ENCODE measurements at places on chromosomes 7 and 10.

- DNase-seq = no peak
Measured at GRCh38 chr7:108020585-108020984, 17.6 kb upstream of the LAMB1 start.

GRCh38 chr10:69516316-69516715 is 56.9 kb downstream of the NEUROG3 start:
- peak; percentile 85 for DNase-seq

DNA sequence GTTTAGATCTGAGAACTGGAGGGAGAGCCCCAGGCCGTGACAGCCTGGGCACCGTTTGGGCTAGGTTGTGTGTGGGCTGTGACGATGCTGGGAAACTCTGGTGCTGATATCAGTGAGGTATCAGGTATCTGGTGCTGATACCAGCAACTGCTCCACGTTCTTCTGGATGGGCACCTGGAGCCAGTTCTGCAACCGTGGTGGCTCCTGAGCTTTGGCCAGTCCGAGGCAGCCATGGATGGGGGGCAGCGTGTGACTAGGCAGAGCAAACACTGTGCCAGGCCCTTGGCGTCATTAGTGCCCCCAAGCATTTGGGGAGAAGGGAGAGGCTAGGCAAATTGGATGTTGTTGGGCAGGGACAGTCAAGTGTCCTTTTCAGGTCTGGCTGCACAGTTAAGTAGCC is 57.9 kb downstream of the ZNF467 start:
- DNase-seq = no peak

DNA sequence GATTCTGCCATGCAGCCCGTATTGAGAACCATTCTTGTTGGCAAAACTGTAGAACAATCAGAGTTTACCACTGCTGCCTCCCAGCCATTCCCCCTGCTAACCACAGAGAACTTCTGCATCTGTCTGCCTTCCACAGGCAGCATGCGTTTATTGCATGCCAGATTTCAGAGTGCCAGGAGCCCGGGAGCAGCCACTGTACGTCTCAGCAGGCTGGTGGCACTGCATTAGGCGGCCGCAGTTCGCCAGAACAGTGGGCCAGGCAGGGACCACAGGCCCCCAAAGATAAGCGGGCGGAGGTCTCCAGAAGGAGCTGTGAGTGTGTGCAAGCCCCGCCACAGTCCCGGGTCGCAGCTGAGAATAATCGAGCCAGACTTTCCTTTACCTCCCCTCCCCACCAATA is 31.8 kb downstream of the ZNF467 start:
- peak; percentile 3 for DNase-seq

DNA sequence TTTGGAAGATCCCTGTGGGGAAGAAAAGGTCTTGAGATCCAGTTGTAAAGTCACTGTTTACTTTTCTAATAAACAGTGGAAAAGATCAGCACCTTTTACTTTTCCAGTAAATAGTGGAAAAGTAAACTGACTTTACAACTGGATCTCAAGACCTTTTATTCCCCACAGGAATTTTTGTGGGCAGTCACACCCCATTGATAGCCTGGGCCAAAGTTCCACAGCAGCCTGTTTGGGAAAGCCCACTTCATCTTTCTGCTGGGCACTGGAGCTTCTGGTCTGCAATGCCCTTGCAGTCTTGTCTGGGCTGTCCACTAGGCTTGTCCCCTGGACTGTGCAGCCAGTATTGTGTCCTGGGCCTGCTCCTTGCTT is 50.2 kb downstream of the ADCY1 start:
- peak; percentile 13 for DNase-seq

DNA sequence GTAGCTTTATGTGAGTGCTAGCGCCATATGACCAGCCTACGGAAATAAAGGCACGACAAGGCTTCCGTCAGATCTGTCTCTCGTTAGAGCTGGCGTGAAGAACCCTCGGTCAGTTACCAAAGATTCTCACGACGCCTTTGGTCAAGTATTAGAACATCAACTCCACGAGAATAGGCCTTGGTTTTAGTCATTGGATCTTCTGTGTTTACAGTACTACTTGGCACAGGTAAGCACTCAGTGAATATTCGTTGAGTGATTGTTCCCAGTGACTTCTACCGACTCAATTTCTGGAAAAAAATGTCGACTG is 316 bp downstream of the RBM48 start:
- no peak for DNase-seq

DNA sequence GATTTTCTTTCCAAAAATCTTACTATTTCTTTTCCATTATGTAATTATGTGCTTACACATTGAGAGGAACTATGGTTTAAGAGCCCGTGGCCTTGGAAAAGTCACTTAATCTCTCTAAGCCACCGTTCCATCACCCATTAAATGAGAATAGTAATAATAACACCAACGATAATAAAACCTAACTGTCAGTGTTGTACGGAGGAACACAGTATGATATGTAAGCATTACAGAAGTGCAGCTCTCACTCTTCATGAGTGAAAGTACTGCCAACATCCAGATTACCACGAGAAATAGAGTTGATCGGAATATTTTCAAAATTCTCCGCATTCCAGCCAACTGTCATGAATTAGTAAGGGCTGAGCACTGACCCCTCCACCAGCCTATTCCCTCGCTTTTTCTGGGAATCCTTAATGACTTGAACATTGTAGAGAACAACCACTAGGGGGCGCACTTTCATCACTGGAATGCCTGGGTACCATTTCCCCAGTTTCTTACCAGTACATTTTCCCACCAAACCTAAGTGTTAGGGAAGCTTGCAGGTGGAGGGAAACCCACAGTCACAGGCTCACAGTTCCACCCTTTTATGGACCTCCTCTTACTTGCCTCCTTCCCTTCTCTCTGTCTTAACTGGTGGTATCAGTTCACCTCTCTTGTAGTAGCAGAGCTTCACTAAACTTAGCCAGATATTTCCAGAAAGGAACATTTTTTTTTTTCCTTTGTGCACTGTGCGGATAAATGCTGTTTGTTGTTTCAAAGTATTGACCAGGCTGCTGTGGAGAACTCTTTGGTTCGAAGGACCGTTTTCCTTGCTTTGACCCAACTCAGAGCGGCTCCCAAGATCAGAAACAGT is 27.8 kb downstream of the NKX2-3 start:
- DNase-seq = peak; percentile 76

DNA sequence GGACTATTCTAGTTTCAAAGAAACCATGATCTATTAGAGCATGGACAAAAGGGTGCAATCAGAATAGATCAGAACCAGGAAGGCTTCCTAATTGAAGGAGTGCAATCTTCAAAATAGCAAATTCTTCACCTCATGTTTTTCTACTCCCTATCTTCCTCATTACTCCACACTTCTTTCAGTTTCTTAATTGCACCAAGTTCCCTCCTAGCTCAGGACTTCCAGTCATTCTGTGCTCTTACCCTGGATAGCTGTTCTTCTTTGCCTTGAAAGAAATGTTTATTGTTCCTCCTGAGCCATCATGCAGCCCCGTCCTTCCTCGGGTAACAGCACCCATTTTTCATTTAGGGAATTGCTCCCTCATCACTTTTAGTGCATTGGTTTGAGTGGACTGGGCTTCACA is 23.1 kb downstream of the TRPV5 start:
- DNase-seq = no peak

- no peak for DNase-seq
Measured at GRCh38 chr10:130790339-130790738, 521.2 kb downstream of the TCERG1L start.

- DNase-seq = no peak
Measured at GRCh38 chr7:153590571-153590970, 461.6 kb upstream of the DPP6 start.

DNA sequence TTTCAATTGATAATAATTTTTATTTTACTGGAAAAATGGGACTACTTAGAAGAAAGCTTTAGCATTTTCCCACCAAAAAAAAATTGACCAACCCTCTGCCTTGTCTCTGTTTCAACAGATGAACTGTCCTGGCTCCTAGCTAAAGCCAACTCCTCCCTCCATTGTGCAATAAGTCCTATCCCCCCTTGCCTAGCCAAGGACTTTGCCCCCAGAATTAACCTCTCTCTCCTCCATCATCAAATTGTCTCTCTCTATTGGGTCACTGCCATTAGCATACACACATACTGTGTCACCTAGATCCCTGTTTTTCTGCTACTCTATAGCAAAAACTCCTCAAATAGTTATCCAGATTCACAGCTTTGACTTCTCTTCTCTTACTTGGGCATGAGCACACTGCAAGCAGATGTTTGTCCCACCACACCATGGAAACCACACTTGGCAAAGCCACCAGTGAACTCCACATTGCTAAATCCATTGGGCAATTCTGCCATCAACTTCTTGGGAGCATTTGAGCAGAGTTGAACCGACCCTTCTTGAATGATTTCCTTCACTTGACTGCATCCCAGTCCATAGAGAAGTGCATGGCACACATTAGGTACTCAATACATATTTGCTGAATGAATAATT is 91.4 kb upstream of the NEBL start:
- DNase-seq = no peak

DNA sequence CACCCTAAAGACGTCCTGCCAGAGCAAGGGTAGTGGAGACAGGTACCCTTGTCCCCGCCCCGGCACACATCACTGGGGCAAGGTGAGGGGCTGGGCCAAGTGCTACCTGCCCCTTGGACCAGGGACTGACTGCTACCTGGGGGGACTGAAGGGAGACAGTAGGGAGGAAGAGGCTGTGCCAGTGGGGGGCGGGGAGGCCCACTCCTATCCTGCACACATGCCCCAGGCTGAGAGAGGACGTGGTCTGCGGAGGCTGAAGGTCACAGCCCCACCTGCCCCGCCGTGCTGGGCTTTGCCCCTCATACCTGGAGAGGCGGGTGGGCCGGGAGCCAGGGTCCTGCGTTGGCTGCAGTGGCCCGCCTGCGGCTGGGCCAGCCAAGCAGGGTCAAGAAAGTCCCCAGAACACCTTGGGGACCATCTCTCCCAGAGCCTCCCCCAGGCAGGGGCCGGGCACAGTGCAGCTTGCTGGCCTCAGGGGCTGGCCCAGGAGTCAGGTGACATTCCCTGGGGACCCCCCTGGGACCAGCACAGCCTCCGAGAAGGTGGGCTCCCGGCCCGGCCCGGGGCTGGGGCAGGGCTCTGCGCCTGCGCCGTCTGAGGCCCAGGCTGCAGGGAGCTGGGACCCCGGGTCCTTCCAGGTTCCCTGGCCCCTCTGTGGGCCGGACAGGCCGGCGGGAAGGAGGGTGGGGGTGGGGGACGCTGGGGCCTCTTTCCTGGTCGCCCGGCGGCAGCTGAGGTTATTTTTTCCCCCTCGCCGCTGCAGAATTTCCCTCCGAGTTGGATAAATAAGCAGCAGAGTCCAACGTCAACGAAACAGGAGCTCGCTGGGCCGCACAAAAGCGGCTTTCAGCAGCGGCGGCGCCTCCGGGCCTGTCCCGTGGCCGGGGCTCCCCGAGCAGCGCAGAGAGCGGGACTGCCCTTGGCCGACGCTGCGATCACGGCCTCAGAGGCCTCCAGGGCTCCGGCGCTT is 9.8 kb upstream of the FZD9 start:
- no peak for DNase-seq

DNA sequence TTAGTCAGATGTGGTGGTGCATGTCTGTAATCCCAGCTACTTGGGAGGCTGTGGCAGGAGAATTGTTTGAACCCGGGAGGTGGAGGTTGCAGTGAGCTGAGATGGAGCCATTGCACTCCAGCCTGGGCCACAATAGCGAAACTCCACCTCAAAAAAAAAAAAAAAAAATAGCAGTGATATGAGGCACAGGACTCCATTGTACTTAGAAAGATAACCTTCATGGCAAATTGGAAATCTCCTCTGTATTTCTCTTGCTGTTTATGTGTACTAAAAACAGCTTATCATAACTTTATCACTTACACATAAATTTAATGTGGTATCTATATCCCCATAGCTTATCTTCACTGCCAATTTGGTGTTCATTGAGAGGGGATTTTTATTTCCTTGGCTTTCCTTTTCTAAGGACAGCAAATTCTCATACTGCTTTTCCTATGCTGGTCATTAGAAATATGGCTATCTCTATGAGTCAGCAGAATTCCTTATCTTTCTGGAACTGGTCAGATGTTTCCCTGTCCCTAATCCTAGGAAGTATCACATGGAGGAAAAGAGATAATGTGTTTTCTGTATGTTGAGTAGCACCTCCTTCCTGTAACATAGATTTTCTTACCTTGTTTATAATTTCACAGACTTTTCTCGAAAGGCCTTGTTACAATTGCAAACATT is 40.6 kb upstream of the ZEB1 start:
- no peak for DNase-seq

DNA sequence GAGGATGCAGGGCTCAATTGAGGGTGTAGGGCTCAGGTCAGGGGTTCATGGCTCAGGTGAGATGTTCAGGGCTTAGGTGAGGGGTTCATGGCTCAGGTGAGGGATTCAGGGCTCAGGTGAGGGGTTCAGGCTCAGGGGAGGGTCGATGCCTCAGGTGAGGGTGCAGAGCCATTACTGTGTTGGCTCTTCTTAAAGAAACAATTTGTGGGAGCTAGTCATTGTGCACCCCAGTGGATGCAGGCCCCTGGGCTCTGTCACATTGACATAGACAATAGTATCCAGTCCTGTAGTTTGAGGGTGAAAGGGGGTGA is 86.7 kb downstream of the ADCY1 start:
- no peak for DNase-seq

GRCh38 chr7:112420236-112420861 is 29.9 kb upstream of the IFRD1 start:
- no peak for DNase-seq

- DNase-seq = peak; percentile 58
Measured at GRCh38 chr10:29957907-29958331, 101.5 kb downstream of the JCAD start.

DNA sequence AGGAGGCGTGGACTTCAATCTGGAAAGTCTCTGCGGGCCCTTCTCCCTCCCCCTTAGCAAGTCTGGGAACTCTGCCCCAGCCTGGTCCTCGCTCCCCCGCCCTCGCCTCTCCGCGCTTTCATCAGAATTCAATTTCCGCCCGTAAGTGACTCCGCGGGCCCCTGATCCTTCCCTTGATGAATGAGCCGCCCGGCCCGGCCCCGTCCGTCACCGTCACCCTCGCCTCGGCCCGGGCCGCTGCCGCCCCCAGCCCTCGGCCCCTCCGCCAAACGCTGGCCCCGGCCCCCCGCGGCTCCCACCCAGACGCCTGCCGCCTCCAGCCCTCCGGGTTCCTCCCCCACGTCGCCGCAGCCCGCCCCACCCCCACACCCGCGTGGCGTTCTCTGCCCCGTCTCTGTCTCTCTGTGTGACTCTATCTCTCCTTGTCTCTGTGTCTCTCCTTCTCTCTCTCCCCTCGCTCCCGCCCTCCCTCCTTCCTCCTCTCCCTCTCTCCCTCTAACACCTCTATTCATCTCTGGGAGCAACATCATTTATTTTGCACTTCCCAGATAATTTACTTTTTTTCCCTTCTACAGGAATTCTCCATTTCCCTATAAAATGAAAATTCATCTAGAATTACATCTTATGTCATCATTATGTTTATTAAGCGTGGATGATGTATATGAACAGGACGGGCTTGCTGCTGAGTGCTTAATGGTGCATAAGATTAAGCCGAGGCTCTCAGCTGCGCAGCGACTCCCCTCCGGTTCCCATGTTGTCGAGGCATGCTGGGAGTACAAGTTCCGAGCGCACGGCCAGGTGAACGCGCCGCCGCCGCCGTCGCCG is 91.2 kb upstream of the PAX2 start:
- DNase-seq = peak; percentile 85

Measured in urothelium cell line (cell line).